Uterus (tissue), 4 donors: ENCODE measurements at places on chromosomes 12 and 14. TPM values are rescaled to one million over a fixed set of nuclear protein-coding genes. Genes with fewer than 3 reads are reported as not detected.

TRMT5 gene
- total RNA-seq = 4.6 TPM

PPP1R1A gene
- 3.2 TPM for total RNA-seq

HOXC12 gene
- total RNA-seq = not detected

TAS2R43 gene
- 0.29 TPM for total RNA-seq

PRPH gene
- total RNA-seq = not detected

GRCh38 chr12:130083734-130084133, 78.5 kb upstream of the FZD10 start:
- no peak overlapping the region for H3K4me3 ChIP-seq
- H3K4me1 ChIP-seq = no peaks in the 10 kb centered on the region
- H3K27me3 ChIP-seq = no peaks in the 10 kb centered on the region
- no peaks in the 10 kb centered on the region for H3K36me3 ChIP-seq
- H3K27ac ChIP-seq = no peak overlapping the region

- no peak overlapping the region for H3K27ac ChIP-seq
- H3K4me1 ChIP-seq = no peaks in the 10 kb centered on the region
- no peak for DNase-seq
- no peaks in the 10 kb centered on the region for H3K36me3 ChIP-seq
- no peaks in the 10 kb centered on the region for H3K27me3 ChIP-seq
- no peak overlapping the region for H3K4me3 ChIP-seq
Observed at GRCh38 chr14:89378119-89378518, 38.9 kb downstream of the FOXN3 start.

DNA sequence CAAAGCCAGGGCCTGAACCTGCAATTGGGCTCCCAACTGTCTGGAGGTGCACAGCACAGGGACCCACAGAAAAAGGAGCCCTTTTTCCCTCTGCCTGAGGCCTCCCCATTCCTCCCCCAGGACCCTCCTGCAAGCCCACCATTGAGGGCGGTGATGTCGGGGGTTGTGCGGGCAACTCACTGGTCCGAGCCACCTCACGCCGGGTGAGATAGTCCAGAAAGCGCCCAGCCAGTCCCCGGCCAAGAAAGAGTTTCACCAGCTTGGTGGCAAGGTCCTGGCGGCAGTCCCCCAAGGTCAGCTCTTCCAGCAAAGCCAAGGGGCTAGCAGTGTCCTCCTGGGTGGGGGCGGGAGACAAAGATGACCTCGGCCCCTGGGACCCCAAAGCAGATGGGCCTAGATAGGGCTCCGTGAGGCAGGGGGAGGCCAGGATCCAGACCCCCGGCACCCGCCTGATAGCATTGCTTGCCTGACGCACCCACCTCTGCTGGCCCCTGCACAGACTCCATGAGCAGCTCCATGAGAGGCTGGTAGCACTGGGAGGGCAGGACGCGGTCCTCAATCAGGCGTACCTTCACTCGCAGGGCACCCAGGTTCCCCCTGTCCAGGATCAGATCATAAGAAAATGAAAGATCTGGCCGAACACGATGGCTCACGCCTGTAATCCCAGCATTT, 20.0 kb downstream of the RASAL1 start:
- DNase-seq = no peak
- no peaks in the 10 kb centered on the region for H3K4me1 ChIP-seq
- no peaks in the 10 kb centered on the region for H3K27me3 ChIP-seq
- no peak overlapping the region for H3K4me3 ChIP-seq

- peaks cover 4% of the 10 kb centered on the region for H3K4me1 ChIP-seq
- H3K4me3 ChIP-seq = no peak overlapping the region
- DNase-seq = no peak
- no peak overlapping the region for H3K27ac ChIP-seq
Observed at GRCh38 chr12:11836282-11837151, 187.0 kb downstream of the ETV6 start.

GRCh38 chr14:91303091-91303923, 58.8 kb upstream of the GPR68 start:
- peak; percentile 48 for DNase-seq
- no peaks in the 10 kb centered on the region for H3K27me3 ChIP-seq
- H3K4me1 ChIP-seq = no peaks in the 10 kb centered on the region
- H3K27ac ChIP-seq = no peak overlapping the region

GRCh38 chr12:101963697-101964096, 86.3 kb downstream of the DRAM1 start:
- no peaks in the 10 kb centered on the region for H3K4me1 ChIP-seq
- H3K36me3 ChIP-seq = no peaks in the 10 kb centered on the region
- H3K27me3 ChIP-seq = no peaks in the 10 kb centered on the region
- no peak for DNase-seq
- H3K27ac ChIP-seq = no peak overlapping the region
